ENCODE measurements at places on chromosomes 3 and 15.
A peak's percentile ranks its signal among the peaks of the same experiment; 100 is the strongest.

DNA sequence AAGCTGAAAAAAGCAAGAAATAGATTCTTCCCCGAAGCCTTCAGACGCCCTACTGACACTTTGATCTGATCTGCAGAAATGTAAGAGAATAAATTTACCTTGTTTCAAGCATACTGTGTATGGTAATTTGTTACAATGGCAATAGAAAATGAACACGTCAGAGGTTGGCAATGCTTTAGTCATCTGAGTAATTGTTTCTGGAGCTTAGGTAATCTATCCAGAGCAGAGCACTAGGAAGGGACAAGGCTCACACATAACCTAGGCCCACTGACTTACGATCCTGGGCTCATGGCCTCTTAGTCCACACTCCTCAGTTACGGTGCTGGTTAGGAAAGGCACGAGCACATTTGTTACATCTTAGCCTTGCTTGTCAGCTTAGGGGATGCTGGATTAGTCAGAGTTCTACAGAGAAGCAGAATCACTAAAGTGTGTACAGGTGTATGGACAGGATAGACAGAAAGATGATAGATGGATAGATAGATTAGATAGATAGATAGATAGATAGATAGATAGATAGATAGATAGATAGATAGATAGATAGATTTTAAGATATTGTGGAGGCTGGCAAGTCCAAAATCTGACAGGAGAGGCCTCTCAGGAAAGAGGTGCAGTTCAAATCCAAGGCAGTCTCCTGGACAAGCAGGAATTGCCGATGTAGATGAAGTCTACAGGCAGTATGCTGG is 46.8 kb upstream of the TBC1D23 start:
- DNase-seq = no peak

- DNase-seq = no peak
Measured at GRCh38 chr3:127263586-127264231, 24.1 kb downstream of the PRR20G start.

DNA sequence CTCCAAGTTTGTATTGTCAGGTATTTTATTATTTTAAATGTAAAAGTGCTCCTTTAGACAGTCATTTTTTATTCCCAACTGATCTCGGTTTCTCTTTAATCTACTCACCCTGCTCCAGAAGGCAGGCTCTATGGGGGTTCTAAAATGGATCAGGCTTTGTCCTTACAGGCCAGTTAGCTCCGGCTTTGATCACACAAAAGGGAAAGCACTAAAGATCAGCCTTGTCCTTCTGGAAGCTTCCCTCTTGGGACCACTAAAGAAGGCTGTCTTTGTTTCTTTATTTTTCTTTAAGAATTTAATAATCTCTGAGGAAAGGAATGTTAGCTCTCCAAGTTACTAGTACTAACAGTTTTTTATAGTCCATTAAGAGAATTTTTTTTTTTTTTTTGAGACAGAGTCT is 560.5 kb upstream of the ZNF717 start:
- no peak for DNase-seq

DNA sequence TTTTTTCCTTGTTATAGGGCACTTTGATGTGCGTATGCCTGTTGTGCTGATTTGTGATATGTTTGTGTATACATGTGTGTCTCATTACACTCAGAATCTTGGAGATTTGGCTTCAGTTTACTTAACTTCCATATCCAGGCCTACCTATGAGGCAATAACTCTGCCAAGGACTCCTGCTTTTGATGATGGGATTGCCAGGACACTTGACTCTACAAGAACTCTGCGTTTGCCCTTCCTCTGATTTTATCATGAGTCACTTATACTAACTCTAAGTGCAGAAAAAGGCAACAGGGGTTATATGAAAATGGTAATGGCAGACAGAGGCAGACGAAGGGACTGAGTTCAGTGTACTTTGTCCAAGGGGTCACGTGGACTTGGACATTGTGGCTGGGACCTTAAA is 33.6 kb downstream of the MCTP2 start:
- no peak for DNase-seq

DNA sequence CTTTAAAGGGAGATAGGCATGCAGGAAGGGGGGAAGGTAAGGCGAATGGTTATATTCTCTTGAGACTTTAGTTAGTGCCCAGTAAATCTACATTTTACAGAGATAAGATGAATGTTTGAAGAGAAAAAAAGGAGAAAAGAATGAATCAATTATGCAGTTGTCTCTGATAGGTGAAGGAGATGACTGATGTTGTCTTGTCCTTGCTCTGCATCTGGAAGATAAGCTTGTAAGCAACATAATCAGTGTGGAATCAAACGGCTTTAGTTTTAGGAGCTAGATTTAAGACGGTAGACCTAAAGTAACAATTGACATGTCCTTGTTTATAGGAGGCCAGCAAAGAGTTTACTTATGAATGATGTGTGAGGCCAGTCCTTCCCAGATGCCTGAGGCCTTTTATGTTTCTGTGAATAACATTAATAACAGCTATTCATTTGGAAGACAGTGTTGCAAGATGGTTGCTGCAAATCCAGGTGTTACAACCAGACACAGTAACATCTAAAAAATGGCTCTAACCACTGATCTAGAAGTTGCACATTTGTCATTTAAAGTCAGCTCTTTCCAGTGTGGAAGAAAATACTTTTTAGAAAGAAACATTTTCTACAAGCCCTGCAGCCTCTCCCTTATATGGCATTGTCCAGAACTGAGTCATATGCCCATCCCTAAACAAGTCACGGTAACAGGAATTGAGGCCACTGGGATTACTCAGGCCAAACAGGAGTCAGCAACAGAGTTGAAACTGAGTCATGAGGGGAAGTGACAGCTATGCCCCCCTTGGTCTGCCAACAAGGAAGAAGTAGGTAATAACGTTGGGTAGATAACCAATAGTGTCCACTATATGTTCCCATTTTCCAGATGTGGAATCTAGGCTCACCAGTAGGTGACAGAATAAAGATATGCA is 77.5 kb upstream of the FBN1 start:
- peak; percentile 88 for DNase-seq

- no peak for DNase-seq
Measured at GRCh38 chr3:48591436-48591835, 3.7 kb downstream of the COL7A1 start.

DNA sequence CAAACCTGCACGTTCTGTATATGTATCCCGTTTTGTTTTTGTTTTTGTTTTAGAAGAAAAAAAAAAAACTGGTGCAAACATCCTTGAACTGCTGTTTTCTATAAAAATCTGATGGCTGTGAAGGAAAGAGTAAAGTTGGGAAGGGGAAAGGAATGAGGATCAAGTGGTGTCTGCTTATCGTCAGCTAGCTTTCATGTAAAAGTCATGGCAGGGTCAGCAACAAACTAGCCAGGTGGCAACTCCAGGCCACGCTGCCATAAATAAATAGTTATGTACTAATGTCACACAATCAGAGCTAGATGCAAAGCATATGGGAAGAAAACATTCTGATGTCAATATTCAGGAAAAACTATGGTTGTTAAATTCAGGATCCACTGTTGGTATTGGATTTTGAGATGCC is 2.3 kb upstream of the CDIN1 start:
- no peak for DNase-seq

DNA sequence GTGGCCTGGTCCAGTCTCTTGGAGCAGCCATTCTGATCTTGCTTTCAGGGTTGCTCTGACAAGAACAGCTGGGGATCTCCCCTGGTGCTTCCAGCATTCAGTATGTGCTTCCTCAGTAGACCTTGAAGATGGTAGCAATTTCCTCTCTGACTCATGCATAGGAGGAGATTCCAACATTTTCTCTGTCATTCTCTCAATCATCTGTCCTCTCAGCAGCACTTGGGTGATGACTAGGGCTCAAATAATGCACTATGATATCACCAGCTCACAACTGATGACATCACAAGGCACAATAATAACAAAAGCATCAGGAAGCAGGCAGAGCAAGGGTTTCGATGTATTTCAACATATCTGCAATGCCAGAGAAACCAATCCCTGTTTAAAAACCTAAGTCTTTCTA is 52.7 kb downstream of the NFKBIZ start:
- DNase-seq = peak; percentile 97

DNA sequence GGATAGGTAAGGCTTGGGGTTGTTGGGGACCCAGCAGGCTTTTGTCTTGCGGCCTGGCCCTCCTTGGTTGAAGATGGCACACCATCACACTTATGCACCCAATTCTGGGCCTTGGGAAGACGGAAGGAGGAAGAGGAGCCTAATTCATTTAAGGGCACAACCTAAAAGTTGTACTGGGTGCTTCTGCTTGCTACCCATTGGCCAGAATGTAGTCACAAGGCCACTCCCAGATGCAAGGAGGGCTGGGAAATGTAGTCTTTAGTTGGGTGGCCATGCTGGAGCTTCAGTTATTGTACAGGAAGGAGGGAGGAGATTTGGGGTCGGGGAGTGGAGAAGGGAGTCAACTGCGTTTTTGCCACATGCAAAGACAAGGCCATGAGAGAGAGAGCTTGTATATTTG is 109.2 kb downstream of the TMEM266 start:
- no peak for DNase-seq

- DNase-seq = no peak
Measured at GRCh38 chr3:67642734-67643133, 11.7 kb downstream of the SUCLG2 start.

- no peak for DNase-seq
Measured at GRCh38 chr15:74843891-74844299, 939 bp upstream of the ULK3 start.

GRCh38 chr3:15630646-15631350 is 29.3 kb downstream of the BTD start:
- DNase-seq = peak; percentile 26
